ENCODE measurements at places on chromosomes 4 and X. TPM values are rescaled to one million over a fixed set of nuclear protein-coding genes. Genes with fewer than 3 reads are reported as not detected.
A peak's percentile ranks its signal among the peaks of the same experiment; 100 is the strongest.

Gene MFAP3L
- 38.4 TPM for total RNA-seq

GRCh38 chrX:109830704-109831206 lies 97.7 kb upstream of the ACSL4 start:
- H3K27me3 ChIP-seq: no peaks in the 10 kb centered on the region
- no peaks in the 10 kb centered on the region for H3K36me3 ChIP-seq
- no peaks in the 10 kb centered on the region for H3K4me1 ChIP-seq
- no peak for DNase-seq
- H3K4me3 ChIP-seq: no peak overlapping the region

Gene TMEM271
- not detected for total RNA-seq

GRCh38 chrX:148804579-148805355 lies 304.4 kb downstream of the AFF2 start:
- H3K27me3 ChIP-seq: no peaks in the 10 kb centered on the region
- DNase-seq: no peak
- no peaks in the 10 kb centered on the region for H3K36me3 ChIP-seq
- H3K27ac ChIP-seq: no peak overlapping the region

DNA sequence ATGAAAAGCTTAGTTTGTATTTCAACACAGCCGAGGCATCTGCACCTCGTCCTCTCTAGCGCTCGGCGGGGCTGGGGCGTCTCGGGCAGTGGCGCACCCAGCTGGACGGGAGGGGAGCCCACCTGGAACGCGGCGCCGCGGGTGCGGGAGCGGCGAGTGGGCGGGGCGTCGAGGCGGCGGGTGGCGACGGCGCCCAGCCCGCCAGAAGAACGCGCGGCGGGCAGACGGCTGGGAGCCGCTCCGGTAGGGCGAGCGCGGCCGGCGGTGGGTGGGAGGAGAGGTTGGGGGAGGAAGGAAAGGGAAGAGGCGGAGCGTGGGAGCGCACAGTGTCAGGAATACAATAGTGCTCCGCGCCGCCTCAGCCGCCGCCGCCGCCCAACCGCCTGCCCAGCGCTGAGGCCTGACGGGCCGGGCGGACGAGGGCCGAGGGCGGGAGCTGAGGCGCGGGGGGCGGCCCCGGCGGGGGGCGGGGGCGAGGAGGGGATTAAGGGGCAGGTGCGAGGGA lies at the start of gene JADE3:
Gene JADE3 (plus strand): TSS at position 324 of the 505 bp plus-strand sequence. CDS start 72,474 bp downstream, outside the sequence.
- peak; percentile 76 for DNase-seq
- peak within 1 kb of the TSS; percentile 66 for H3K27ac ChIP-seq
- H3K27me3 ChIP-seq: no peaks in the 10 kb centered on the region
- no peaks in the 10 kb centered on the region for H3K4me1 ChIP-seq

DNA sequence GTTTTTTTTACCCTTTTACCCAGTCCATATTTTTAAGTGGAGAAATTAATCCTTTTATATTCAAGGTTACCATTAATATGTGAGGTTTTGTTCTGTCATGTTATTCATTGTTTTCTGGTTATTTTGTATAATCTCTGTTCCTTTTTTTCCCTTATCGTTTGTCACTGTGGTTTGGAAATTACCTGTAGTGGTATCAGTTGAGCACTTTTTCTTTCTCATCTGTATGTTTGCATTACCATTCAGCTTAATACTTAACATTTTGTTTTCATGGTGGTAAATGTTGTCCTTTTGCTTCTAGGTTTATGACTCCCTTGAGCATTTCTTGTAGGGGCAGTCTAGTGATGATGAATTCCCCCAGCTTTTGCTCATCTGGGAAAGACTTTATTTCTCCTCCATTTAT lies 6.6 kb downstream of the ETDC start:
- no peak overlapping the region for H3K4me3 ChIP-seq
- H3K27ac ChIP-seq: no peak overlapping the region
- H3K27me3 ChIP-seq: no peaks in the 10 kb centered on the region
- H3K36me3 ChIP-seq: no peaks in the 10 kb centered on the region

- H3K4me3 ChIP-seq: peak within 1 kb of the TSS; percentile 17
- H3K36me3 ChIP-seq: no peaks in the 10 kb centered on the region
- H3K27me3 ChIP-seq: no peaks in the 10 kb centered on the region
- H3K4me1 ChIP-seq: no peaks in the 10 kb centered on the region
Measured at GRCh38 chr4:107035819-107036583, at the start of gene DKK2. Gene DKK2 (minus strand): TSS chr4:107036313. CDS start chr4:107035591, 722 bp downstream.

DNA sequence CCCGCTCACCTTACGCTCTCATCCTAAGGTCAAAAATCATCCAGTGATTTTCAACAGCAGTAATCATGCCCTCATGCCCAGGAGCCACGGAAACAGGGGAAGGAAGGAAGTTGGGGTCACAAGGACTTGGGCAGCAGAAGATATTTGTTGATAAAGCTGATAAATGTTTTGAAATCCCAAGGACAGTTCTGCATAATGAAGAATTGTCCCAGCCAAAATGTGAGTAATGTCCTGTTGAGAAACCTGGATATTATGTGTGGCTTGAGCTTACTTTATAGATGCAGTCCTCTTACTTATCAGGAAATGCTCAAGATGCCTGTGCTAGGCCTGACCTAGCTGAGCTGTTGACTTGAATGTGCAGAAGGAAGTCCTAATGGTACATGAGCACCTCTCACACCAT lies 263.0 kb upstream of the ZFP42 start:
- no peaks in the 10 kb centered on the region for H3K36me3 ChIP-seq
- H3K4me3 ChIP-seq: no peak overlapping the region
- no peak overlapping the region for H3K27ac ChIP-seq
- no peaks in the 10 kb centered on the region for H3K27me3 ChIP-seq
- DNase-seq: no peak

DNA sequence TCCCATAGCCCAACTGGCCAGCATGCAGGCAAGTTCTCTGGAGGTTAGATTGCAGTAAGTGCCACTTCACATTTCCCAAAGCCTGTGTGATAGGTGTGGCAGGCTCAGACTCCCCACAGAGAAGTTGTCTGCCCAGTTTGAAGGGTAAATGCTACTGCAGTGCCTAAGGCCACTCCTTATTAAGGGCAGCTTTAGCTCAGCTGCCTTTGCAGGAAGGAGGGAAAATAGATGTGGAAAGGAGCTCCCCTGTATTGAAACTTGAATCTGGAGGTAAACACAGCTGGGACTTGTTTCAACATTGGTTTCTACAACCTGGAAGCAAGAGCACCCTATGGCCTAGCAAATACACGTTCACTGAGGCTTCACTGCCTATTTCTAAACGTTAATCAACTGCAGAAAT lies 22.4 kb downstream of the NEXMIF start:
- H3K4me3 ChIP-seq: no peak overlapping the region
- H3K4me1 ChIP-seq: no peaks in the 10 kb centered on the region
- no peak for DNase-seq

- no peak overlapping the region for H3K4me3 ChIP-seq
- H3K27ac ChIP-seq: no peak overlapping the region
- no peaks in the 10 kb centered on the region for H3K36me3 ChIP-seq
- H3K4me1 ChIP-seq: no peaks in the 10 kb centered on the region
Measured at GRCh38 chr4:88860586-88860985, 163.0 kb upstream of the NAP1L5 start.

Gene GAGE12E
- not detected for total RNA-seq

Gene ASMT
- not detected for total RNA-seq

GRCh38 chr4:46249516-46249915 lies 125.7 kb upstream of the GABRG1 start:
- no peaks in the 10 kb centered on the region for H3K4me1 ChIP-seq
- H3K27me3 ChIP-seq: no peaks in the 10 kb centered on the region
- no peak overlapping the region for H3K27ac ChIP-seq
- H3K36me3 ChIP-seq: no peaks in the 10 kb centered on the region
- DNase-seq: no peak
- H3K4me3 ChIP-seq: no peak overlapping the region

Gene SLC26A1
- total RNA-seq: 0.07 TPM

GRCh38 chrX:134025986-134026545 lies 40.7 kb upstream of the GPC3 start:
- DNase-seq: no peak
- H3K27me3 ChIP-seq: no peaks in the 10 kb centered on the region
- no peak overlapping the region for H3K27ac ChIP-seq

GRCh38 chr4:23234716-23235115 lies 542.0 kb downstream of the GBA3 start:
- no peak for DNase-seq
- no peak overlapping the region for H3K4me3 ChIP-seq
- no peaks in the 10 kb centered on the region for H3K4me1 ChIP-seq

DNA sequence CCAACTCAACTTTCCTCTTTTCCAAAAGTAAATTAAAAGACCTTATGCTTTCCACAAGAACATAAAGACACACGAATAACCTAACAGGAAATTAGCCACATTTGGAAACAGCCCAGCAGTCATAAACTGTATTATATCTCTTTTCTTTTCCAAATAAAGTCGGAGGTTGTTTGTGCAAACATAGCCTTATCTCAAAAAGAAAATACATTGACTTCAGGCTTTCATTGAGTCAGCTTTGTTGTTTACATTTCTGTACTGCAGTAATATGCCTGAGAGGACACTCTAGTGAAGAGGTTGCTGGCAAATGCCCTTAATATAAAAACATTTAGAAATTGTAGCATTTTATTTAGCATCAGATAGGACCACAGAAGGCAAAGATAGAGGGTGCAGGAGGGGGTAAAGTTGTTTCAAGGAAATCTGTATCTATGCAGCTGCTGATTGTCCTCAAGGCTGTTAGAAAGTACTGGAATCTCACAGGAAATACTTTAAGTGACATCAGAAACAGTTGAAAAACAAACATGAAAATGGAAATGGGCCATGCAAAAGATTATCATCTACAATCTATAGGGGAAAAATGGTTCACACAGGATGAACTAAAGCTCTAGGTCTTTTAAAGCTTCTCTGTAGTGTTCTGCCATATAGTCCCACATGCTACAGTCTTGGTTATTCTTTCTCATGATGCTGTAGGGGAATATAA lies 14.5 kb downstream of the LNX1 start:
- no peak overlapping the region for H3K27ac ChIP-seq
- H3K36me3 ChIP-seq: no peaks in the 10 kb centered on the region
- peaks cover 4% of the 10 kb centered on the region for H3K4me1 ChIP-seq
- H3K4me3 ChIP-seq: no peak overlapping the region
- H3K27me3 ChIP-seq: no peaks in the 10 kb centered on the region

DNA sequence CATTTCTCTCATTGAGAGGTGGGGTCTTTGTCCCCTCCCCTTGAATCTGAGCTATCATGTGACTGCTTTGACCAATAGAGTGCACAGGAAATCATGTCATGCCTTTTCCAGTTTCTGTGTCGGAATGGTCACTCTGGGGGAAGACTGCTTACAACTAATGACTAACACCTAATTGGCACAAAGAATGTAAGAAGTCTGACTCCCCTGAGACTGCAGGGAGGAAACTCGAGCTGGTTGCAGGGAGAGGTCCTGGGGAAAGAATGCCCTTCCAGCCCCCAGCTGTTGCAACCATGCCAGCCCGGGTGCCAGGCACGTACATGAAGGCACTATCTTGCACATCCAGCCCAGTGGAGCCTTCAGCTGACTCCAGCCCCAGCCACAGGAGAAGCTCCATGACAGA lies 254.2 kb downstream of the DHX15 start:
- H3K27ac ChIP-seq: no peak overlapping the region
- no peaks in the 10 kb centered on the region for H3K36me3 ChIP-seq
- no peaks in the 10 kb centered on the region for H3K27me3 ChIP-seq
- no peaks in the 10 kb centered on the region for H3K4me1 ChIP-seq

DNA sequence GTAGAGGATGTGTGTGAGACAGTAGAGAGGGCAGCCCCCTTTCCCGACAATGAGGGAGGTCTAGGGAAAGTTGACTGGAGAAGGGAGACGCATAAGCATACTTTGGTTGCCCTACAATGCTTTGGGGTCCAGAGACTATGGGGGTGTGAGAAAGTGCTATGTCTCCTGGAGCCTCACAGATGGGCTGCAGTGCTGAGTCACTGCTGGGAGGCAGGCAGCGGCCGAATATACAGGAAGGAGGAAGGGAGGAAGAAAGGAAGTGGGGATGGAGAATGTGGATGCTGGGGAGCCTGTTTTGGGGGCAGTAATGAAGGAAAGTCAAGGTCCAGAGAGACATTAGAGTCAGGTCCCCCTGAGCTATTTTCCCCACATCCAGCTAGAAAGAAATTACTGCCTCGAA lies 12.7 kb downstream of the DRP2 start:
- no peaks in the 10 kb centered on the region for H3K4me1 ChIP-seq
- H3K27me3 ChIP-seq: no peaks in the 10 kb centered on the region
- no peaks in the 10 kb centered on the region for H3K36me3 ChIP-seq
- H3K27ac ChIP-seq: no peak overlapping the region
- DNase-seq: no peak
- H3K4me3 ChIP-seq: no peak overlapping the region

Gene LNX1
- total RNA-seq: 12.0 TPM

DNA sequence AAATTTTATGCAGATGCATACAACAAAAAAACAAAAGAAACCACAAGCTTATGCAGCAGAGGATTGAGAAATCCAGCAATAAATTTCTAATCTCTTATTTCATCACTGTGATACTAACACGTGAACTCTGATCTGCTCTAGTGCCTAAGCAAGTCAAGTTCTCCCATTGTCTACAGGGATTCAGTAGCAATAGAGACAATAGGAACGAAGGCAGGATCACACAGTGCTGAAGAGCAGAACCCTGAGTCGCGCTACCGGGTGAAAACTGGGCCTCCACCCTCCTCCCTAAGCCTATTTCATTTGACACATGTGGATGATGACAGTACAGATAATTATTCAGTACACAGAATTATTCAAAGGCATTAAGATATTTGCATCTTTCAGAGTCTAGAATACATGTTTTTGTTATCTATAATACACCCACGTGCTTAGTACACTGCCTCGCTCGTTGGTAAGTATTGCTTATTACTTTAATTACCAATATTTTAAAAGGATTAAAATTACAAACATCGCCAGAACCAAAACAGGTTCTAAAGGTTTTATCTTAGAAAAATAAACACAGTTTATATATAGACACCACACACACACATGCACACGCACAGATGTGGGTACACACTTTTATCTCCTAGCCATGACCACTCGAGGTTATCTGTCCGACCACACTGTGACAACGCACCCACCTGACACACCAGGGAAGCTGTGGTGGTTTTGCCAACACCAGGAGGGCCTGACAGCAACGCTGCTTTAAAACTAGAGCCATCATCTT lies 60.1 kb downstream of the RFC1 start:
- H3K36me3 ChIP-seq: no peaks in the 10 kb centered on the region
- DNase-seq: no peak
- H3K4me1 ChIP-seq: no peaks in the 10 kb centered on the region
- H3K27me3 ChIP-seq: no peaks in the 10 kb centered on the region

Gene HCCS
- total RNA-seq: 9.7 TPM

Gene MRPS18C
- total RNA-seq: 55.5 TPM

DNA sequence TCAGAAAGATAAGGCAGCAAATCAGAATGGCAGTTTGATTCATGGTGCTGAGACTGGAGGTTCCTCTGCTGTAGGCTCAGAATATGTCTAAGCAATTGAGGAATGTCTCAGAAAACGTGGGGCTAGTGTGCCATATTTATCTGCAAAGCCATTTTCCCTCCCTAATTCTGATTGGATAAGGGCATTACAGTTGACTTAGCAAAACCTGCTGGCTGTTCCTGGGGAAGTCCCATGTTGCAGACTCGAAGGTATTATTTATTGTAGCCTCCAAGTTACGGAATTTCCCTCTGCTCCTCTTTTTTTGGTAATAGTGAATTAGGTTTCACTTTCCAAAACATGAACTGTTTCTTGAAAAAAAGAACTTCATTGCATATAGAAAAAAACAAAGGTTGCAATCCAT lies at the start of gene CXCL10:
Gene CXCL10 (minus strand): TSS at position 109 of the 400 bp plus-strand sequence. CDS start 66 bp downstream, at position 43.
- H3K4me1 ChIP-seq: no peaks in the 10 kb centered on the region
- H3K27ac ChIP-seq: no peak within 1 kb of the TSS
- H3K36me3 ChIP-seq: no peaks in the 10 kb centered on the region
- H3K27me3 ChIP-seq: no peaks in the 10 kb centered on the region

Gene MAGED4B
- 25.1 TPM for total RNA-seq

- no peak overlapping the region for H3K4me3 ChIP-seq
- H3K27ac ChIP-seq: no peak overlapping the region
Measured at GRCh38 chr4:124936427-124936826, 223.9 kb upstream of the ANKRD50 start.

- H3K27me3 ChIP-seq: no peaks in the 10 kb centered on the region
- no peak for DNase-seq
- no peak overlapping the region for H3K4me3 ChIP-seq
- H3K27ac ChIP-seq: no peak overlapping the region
- H3K36me3 ChIP-seq: no peaks in the 10 kb centered on the region
- H3K4me1 ChIP-seq: no peaks in the 10 kb centered on the region
Measured at GRCh38 chrX:152575331-152575730, 62.4 kb upstream of the GABRQ start.

Measured in uterus (tissue), 4 donors.